ENCODE measurements at places on chromosomes 1 and 21. TPM values are rescaled to one million over a fixed set of nuclear protein-coding genes. Genes with fewer than 3 reads are reported as not detected.

ARHGAP30 gene
- 139 TPM for total RNA-seq

KRTAP13-3 gene
- not detected for total RNA-seq

DNA sequence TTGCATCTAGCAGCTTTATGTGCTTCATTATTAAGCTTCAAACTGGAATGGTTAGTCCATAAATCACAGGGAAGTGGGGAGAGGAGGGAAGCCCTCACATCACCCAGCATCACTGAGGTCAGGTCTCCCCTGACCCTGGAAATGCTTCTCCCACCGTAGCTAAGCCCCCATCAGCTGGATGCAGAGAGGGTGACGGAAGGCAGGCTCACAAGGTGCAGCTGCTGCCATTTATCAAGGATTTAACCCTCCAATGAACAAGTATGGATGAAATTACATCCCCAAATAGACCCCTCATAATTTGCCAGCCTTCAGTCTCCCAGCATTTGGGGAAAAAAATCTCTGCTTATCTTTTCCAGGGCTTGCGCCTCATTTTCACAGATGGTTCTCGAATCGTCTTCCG is 60.8 kb downstream of the PGM1 start:
- no peak overlapping the region for H3K27ac ChIP-seq
- peaks cover 63% of the 10 kb centered on the region for H3K36me3 ChIP-seq
- H3K27me3 ChIP-seq, result no peaks in the 10 kb centered on the region
- H3K4me3 ChIP-seq, result no peak overlapping the region
- peaks cover 40% of the 10 kb centered on the region for H3K4me1 ChIP-seq
- DNase-seq, result no peak

GRCh38 chr1:205935869-205936268 is 7.4 kb downstream of the SLC26A9 start:
- H3K4me1 ChIP-seq, result no peaks in the 10 kb centered on the region
- DNase-seq, result no peak
- no peak overlapping the region for H3K4me3 ChIP-seq
- no peak overlapping the region for H3K27ac ChIP-seq

DNA sequence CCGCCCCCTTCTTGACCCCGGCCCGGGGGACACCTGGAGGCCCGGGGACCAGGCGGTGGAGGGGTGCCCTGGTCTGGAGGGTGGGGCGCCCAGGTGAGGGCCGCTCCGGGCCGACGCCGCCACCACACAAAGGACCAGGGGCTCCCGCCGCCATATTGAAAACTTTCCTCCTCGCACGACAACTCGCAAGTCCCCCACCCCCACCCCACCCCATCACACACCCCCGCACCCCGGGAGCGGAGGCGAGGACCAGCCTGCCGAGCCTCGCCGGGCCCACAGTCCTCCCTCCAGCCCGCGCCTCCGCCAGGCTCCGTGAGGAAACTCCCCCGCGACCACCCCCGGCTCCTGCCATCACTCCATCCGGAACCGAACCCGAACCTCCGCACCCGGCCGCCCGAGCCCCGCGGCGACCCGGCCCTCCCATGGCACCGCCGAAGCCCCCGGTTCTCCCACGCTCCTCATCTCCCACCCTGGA is 733 bp downstream of the KDM5B start:
- H3K27ac ChIP-seq, result peak overlapping the region; percentile 86
- H3K4me3 ChIP-seq, result peak overlapping the region; percentile 85
- peak; percentile 81 for DNase-seq
- peaks cover 10% of the 10 kb centered on the region for H3K27me3 ChIP-seq
- peaks cover 11% of the 10 kb centered on the region for H3K36me3 ChIP-seq

GRCh38 chr1:150566589-150567340 is 12.6 kb downstream of the MCL1 start:
- DNase-seq, result peak; percentile 63
- H3K27ac ChIP-seq, result peak overlapping the region; percentile 99
- H3K4me1 ChIP-seq, result peaks cover 77% of the 10 kb centered on the region

DNA sequence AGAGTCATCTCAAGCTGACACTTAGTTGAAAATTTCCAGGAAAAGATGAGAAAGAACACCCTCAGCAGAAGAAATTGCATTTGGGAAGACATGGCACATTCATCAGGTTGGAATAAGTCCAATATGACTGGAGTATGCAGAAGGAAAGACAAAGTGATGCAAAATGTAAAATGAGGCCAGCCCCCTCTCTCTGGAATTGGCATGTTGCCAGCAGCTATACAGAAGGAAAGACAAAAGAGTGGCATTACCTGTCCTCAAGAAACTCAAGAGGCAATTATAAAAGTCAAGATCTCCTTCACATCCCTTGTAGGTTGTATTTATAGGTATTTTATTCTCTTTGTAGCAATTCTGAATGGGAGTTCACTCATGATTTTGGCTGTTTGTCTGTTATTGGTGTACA is 426.3 kb downstream of the AGBL4 start:
- no peak overlapping the region for H3K27ac ChIP-seq
- no peaks in the 10 kb centered on the region for H3K27me3 ChIP-seq
- no peaks in the 10 kb centered on the region for H3K36me3 ChIP-seq
- no peaks in the 10 kb centered on the region for H3K4me1 ChIP-seq
- DNase-seq, result no peak

- peaks cover 10% of the 10 kb centered on the region for H3K36me3 ChIP-seq
- H3K27ac ChIP-seq, result no peak overlapping the region
Measured at GRCh38 chr1:25774206-25774803, 25.7 kb upstream of the SELENON start.

GRCh38 chr1:173894189-173894588 is 22.9 kb downstream of the SERPINC1 start:
- no peak for DNase-seq
- H3K4me1 ChIP-seq, result no peaks in the 10 kb centered on the region
- no peaks in the 10 kb centered on the region for H3K27me3 ChIP-seq
- H3K4me3 ChIP-seq, result no peak overlapping the region
- H3K36me3 ChIP-seq, result peaks cover 15% of the 10 kb centered on the region

DNA sequence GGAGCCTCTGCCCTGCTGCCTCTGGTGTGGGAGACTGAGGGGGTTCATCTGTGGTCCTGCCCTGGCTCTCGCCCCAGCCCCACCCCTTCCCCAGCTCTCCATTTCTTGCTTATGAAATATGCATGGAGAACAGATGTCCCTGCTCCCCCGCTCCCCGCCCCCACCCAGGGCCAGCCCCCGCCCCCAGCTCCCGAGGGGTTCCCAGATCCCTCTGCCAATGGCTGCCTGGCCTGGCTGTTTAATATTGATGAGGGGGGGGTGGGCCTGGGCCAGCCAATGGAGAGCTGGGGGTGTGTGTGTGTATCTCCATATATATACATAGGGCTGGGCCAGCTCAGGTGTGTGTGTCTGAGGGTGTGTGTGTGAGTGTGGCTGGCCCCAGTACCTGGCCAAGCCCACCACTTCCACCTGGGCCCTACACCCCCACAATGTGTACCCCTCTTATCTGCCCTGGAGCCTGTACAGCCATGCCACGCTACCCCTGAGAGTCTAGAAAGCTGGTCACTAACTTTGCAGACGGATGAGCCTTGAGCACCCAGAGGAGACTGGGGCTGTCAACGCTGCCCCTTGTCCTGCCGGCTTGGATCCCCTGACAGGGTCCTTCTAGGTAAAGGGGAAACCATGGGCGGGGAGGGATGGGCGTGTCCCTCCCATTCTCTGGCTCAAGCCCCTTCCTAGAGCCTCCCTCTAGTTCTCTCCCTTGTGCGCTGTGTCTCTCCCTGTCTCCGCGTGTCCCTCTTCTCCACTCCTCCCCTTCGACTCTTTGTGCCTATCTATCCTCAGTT is at the start of gene NHLH1:
TSS of gene NHLH1 (plus strand) at position 341 of the 785 bp plus-strand sequence. CDS start 3,661 bp downstream, outside the sequence.
- no peaks in the 10 kb centered on the region for H3K27me3 ChIP-seq
- H3K4me1 ChIP-seq, result no peaks in the 10 kb centered on the region
- no peak within 1 kb of the TSS for H3K27ac ChIP-seq

DNA sequence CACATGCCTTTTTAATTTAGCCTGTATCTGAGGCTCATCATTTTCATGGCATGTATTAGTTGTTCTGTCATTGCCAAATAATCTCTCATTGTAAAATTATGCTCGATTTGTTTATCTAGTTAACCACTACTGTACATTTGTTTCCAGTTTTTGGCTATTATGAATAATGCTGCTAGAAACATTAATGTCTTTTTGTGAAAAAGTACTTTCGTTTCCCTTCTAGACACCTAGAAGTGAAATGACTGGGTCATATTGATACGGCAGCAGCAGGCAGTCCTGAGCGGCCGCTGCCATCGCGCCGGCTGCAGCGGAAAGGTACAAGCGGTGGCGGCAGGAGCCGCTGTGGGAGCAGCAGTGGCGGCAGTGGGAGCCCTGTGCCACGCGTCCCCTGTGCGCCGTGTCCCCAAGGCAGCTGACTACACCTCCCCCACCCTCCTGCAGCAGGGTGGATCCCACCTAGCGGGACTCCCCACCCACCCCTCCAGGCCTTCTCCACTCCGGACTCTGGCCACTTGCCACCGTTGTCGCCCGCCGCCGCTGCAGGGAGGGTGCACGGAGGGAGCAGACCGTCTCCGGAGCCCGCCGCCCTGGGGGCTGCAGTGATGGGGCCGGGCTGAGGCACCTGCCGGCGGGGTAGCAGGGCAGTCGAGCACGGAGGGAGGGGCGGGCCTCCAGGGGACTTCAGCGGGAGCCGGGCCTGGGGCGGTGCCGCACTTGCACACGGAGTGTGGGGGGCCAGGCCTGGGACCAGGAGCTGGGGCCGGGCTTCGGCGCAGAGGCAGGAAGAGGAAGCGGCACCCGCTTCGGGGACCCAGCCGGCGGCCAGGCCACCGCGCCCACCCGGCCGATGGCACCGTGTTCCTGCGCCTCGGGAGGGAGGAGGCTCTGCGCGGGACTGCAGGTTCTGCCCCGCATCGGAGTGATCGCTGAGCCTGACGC is 66.8 kb upstream of the RGS7 start:
- H3K36me3 ChIP-seq, result no peaks in the 10 kb centered on the region
- peak; percentile 70 for DNase-seq
- H3K4me1 ChIP-seq, result peaks cover 3% of the 10 kb centered on the region
- peaks cover 60% of the 10 kb centered on the region for H3K27me3 ChIP-seq
- H3K4me3 ChIP-seq, result peak overlapping the region; percentile 55

Measured in activated CD4-positive, alpha-beta T cell treated with anti-CD3 and anti-CD28 coated beads, Interleukin-2, amount 10 ng/mL, durations not matched to agents 24 days and 14 days (primary cell).